ENCODE measurements at places on chromosomes 1 and 21.

GRCh38 chr1:115722221-115722620 is 46.3 kb downstream of the CASQ2 start:
- DNase-seq: no peak

DNA sequence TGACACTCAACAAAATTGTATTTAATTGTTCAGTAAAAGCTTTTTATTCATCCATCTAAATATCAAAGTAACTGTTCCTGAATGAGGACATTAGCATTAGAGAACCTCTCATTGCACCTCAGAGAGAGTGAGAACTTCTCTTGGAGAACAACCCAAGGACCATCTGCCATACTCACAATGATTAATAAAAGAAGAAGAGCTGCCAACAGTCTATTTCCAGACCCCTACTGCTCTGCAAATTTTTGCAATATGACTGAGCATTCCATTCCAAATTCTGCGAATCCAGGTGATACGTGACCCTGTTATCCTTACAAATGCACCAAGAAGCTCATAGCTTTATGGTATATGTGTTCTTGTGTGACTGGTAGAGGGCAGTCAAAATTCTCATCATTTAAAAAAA is 422.5 kb downstream of the NEGR1 start:
- no peak for DNase-seq

DNA sequence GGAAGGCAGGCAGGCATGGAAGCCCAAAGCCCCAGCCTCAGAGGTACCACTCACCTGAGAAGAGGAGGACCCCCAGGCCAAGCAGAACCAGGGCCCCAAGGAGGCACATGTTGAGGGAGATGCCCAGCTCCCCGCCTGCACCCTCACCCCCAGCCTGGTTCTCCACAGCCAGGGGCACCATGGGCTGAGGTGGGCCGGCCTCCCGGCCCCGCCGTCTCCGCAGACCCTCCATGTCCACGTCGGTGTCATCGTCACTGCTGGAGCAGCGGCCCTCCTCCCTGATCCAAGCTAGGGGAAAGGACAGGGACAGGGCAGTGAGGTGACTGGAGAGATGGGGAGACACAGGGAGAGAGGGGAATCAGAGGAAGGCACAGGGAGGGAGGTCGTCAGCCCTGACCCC is 7.8 kb downstream of the PBXIP1 start:
- DNase-seq: no peak

DNA sequence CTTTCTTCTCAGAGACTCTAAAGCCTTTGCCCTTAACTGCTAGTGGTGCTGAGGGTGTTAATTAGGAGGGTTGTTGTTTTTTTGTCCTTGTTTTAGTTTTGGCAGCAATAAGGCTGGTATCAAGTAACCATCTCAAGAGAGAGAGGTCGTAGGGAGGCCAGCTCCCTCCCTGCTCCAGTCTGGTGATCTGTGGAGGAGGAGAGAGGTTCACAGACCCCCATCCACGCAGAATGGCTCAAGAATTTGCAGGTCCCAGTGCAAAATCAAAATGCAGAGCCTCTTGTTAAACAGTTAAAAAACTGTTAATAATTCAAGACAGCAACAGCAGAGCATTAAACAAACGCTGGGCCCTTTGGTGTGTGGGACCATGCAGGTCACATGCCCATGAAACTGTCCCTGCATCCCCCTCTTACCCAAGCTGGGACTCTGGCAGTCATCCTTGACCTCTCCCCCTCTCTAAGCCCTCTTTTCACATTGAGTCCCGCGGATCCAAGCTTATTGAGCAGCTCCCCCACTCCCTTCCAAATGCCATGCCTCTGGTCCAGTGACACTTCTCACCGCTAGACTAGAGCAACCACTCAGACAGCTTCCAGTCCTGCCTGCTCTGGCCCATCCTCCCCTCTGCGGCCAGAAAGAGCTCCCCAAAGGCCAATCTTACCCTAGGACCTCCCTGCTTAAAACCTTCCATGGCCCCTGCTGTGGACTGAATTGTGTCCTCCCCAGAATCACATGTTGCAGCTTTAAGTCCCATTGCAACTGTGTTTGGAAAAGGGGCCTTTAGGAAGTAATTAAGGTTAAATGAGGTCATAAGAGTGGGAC is 47.7 kb upstream of the RPL11 start:
- DNase-seq: no peak

GRCh38 chr1:180199018-180199417 is 31.0 kb upstream of the LHX4 start:
- DNase-seq: no peak

DNA sequence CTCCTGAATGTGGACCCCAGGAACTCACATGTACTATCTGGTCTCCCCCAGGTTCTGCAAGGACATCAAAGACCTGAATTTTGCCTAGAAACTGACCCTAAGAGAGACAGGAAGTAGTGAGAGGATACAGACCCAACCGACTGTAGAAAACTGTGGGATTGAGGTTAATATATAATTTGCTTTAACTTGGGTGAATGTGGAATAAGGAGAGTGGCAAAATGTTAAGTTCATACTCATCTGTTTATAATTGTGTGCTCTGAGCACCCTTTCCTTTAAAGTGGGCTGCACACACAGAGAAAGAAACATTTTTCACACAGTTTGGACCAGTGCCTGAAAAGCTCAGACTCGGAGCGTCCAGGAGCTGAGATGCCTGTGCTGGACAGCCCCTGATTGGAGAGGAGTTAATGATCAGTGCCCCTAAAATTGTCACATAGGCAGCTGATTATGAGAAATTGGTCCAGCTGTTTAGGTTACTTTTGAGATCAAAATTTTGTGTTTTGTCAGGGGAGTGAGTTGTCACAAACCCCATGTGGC is 37.2 kb downstream of the ROR1 start:
- no peak for DNase-seq

- DNase-seq: no peak
Measured at GRCh38 chr1:212953321-212953720, 3.0 kb downstream of the VASH2 start.

All from stimulated activated CD4-positive, alpha-beta T cell treated with anti-CD3 and anti-CD28 coated beads, Interleukin-15, amount 100 ng/mL, for 1 hour (primary cell).